Central memory CD8-positive, alpha-beta T cell (primary cell): ENCODE measurements at places on chromosomes 16 and 17.

DNA sequence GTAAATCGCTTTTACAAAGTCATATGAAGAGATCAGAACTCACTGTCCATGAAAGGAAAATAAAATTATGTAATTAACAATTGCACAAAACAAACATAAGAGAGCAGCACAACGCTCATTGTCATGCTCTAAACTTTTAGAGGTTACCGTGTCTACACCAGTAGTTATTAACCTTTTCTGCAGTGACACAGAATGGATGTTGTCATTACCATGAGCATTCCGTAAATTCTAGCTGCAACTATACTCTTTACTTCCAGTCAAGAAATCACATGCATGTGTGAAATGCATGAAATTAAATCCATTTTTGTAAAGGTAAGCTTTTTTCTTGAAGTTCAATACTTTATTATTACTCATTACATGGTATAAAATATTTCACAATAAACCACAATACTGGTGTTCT lies 38.2 kb downstream of the USP32 start:
- H3K4me3 ChIP-seq: no peak overlapping the region
- peaks cover 36% of the 10 kb centered on the region for H3K4me1 ChIP-seq
- no peak for DNase-seq
- H3K27ac ChIP-seq: no peak overlapping the region

DNA sequence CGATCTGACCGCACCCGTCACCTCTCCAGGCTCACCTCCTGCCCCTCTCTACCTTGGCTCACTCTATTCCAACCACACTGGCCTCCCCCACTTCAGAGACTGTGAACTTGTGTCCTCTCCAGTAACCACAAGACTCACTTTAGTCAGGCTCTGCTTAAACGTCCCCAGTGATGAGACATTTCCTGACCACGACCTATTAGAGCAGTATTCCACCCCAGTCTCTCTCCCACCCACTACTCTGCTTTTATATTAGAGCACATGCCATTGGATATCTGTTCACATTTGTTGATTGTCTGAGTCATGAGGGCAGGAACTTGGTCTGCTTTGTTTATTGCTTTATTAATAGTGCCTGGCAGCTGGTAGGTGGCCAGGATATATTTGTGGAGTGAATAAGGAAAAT lies 20.1 kb downstream of the COX11 start:
- DNase-seq: no peak
- no peak overlapping the region for H3K4me3 ChIP-seq
- peaks cover 42% of the 10 kb centered on the region for H3K27me3 ChIP-seq
- no peaks in the 10 kb centered on the region for H3K4me1 ChIP-seq

- peaks cover 94% of the 10 kb centered on the region for H3K4me1 ChIP-seq
- H3K36me3 ChIP-seq: peaks cover 31% of the 10 kb centered on the region
- no peaks in the 10 kb centered on the region for H3K27me3 ChIP-seq
- no peak for DNase-seq
- peak overlapping the region; percentile 74 for H3K4me3 ChIP-seq
These were observed 12.2 kb downstream of the PIK3R5 start for GRCh38 chr17:8953156-8953885.

GRCh38 chr16:14310519-14310991 lies 239.4 kb downstream of the MRTFB start:
- peaks cover 4% of the 10 kb centered on the region for H3K36me3 ChIP-seq
- no peak overlapping the region for H3K27ac ChIP-seq
- H3K4me3 ChIP-seq: no peak overlapping the region

- H3K4me3 ChIP-seq: no peak overlapping the region
- H3K4me1 ChIP-seq: peaks cover 17% of the 10 kb centered on the region
- no peaks in the 10 kb centered on the region for H3K36me3 ChIP-seq
- H3K27me3 ChIP-seq: no peaks in the 10 kb centered on the region
- DNase-seq: no peak
- H3K27ac ChIP-seq: no peak overlapping the region
These were observed 23.4 kb upstream of the LITAF start for GRCh38 chr16:11610121-11610505.

DNA sequence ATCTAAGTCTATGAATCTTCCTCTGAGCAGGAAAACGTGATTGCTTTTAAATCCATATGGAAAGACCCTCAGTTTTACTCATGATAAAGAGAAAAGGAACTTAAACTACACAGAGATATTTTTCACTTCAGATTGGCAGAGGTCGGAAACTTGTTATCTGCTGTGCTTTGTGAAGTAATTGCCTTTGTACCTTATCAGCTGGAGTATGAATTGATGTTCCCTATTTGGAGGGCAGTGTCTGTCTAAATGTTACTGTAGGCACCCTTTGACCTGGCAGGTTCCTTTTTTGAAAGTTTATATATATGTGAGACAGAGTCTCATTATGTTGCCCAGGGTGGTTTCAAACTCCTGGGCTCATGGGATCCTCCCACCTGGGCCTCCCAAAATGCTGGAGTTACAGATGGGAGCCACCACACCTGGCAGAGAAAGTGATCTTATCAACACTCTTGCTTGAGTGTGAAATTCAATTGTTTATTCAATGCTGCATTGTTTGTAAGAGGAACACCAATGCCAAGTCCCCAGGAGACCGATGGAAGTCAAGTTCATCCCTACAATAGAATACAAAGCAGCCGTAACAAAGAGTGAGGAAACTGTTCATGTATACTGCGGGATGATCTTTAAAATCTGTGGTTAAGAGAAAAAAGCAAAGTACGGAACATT lies 52.3 kb downstream of the ABCC1 start:
- DNase-seq: no peak
- no peak overlapping the region for H3K27ac ChIP-seq
- H3K27me3 ChIP-seq: no peaks in the 10 kb centered on the region
- H3K4me3 ChIP-seq: no peak overlapping the region
- peaks cover 10% of the 10 kb centered on the region for H3K36me3 ChIP-seq
- H3K4me1 ChIP-seq: peaks cover 13% of the 10 kb centered on the region

GRCh38 chr16:67179421-67180080 lies 4.2 kb downstream of the MATCAP1 start:
- no peak overlapping the region for H3K27ac ChIP-seq
- no peaks in the 10 kb centered on the region for H3K27me3 ChIP-seq
- H3K36me3 ChIP-seq: peaks cover 1% of the 10 kb centered on the region
- peaks cover 20% of the 10 kb centered on the region for H3K4me1 ChIP-seq

GRCh38 chr17:71252436-71252835 lies 868.4 kb upstream of the SOX9 start:
- no peak for DNase-seq
- no peak overlapping the region for H3K27ac ChIP-seq
- no peaks in the 10 kb centered on the region for H3K27me3 ChIP-seq
- no peak overlapping the region for H3K4me3 ChIP-seq
- no peaks in the 10 kb centered on the region for H3K4me1 ChIP-seq
- no peaks in the 10 kb centered on the region for H3K36me3 ChIP-seq

DNA sequence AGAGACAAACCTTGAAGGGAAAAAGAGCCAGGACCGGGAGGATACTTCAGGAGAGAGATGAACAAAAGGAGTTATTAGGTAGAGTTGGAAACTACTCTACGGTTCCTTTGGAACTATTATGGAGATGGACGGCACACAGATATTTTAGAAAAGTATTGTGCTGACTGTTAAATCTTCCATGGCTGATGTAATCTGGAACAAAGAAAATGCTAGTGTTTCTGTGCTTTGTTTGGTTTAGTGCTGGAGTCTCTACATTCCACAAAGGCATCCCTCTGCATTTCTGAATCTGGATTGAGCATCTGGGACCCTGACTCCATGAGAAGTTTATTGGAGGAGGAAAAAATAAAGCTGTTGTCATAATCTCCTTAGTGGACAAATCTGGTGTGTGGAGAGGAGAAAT lies 57.2 kb downstream of the RPGRIP1L start:
- no peak for DNase-seq
- no peaks in the 10 kb centered on the region for H3K36me3 ChIP-seq
- no peaks in the 10 kb centered on the region for H3K27me3 ChIP-seq
- no peak overlapping the region for H3K27ac ChIP-seq
- H3K4me3 ChIP-seq: no peak overlapping the region
- H3K4me1 ChIP-seq: no peaks in the 10 kb centered on the region

- DNase-seq: no peak
- H3K4me1 ChIP-seq: peaks cover 16% of the 10 kb centered on the region
- H3K4me3 ChIP-seq: no peak overlapping the region
- no peaks in the 10 kb centered on the region for H3K27me3 ChIP-seq
- H3K27ac ChIP-seq: no peak overlapping the region
- H3K36me3 ChIP-seq: peaks cover 19% of the 10 kb centered on the region
These were observed 3.7 kb downstream of the CCNF start for GRCh38 chr16:2432801-2433505.

GRCh38 chr17:17090642-17091103 lies 48.4 kb downstream of the MPRIP start:
- H3K4me3 ChIP-seq: no peak overlapping the region
- H3K27ac ChIP-seq: no peak overlapping the region
- H3K27me3 ChIP-seq: no peaks in the 10 kb centered on the region

DNA sequence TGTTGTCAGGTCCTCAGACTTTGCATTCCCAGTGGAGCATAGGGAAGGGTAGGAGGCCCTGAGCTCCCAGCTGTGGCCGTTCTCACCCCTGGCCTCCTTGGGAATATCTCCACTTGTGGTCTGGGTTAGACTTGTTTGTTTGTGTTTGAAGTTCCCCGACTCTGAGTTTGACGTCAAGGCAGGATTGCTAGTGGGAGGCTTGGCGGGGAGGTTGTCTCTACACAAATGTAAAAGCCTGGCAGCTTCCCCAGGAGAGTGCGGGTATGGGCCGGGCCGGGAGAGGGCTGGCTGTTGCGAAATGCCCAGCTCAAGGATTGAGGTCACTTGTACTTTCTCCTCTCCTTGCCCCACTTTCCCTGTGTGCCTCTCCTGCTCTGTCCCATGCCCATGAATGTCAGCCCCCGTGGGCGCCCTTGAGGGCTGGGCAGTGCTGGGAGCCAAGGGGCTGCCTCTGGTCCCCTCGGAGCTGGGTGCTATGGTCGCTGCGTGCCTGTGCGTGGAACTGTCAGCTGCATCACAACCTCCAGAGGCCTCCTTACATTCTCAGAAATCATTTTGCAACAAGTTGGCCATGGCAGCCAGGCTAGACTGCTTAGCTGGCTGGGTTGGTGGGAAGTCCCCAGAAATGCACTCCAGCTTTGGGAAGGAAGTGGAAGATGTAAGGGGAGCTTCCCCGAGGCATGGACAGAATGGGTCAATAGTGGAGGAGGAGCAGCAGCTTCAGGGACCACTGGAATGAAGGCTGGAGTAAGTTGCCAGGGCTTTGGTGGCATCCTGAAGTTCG lies 84.3 kb downstream of the KSR1 start:
- H3K4me1 ChIP-seq: peaks cover 63% of the 10 kb centered on the region
- DNase-seq: no peak
- H3K27ac ChIP-seq: peak overlapping the region; percentile 45

DNA sequence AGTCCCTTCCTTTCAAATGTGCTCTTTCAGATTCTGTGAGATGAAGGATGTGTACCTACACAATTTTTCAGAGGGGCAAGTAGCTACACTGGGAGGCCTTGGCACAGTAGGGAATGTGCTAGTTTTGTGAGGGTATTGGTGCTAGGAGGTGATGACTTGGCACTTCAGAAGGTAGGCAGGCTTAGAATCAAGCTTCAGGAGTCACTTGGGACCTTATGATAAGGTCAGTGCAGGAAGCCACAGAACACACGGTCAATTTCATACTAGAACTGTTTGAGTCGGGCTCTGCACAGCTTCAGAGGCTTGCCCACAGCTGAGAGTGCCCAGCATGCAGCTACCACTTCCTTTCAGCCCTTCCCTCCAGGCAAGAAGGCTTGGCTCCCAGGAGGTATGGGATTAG lies 6.1 kb downstream of the CMTM1 start:
- DNase-seq: no peak
- H3K36me3 ChIP-seq: peaks cover 4% of the 10 kb centered on the region
- H3K27me3 ChIP-seq: no peaks in the 10 kb centered on the region
- H3K4me1 ChIP-seq: peaks cover 13% of the 10 kb centered on the region
- no peak overlapping the region for H3K4me3 ChIP-seq

GRCh38 chr16:86700046-86700945 lies 121.9 kb downstream of the FOXL1 start:
- no peaks in the 10 kb centered on the region for H3K4me1 ChIP-seq
- no peak for DNase-seq
- H3K4me3 ChIP-seq: no peak overlapping the region
- peaks cover 1% of the 10 kb centered on the region for H3K36me3 ChIP-seq
- H3K27ac ChIP-seq: no peak overlapping the region
- H3K27me3 ChIP-seq: peaks cover 14% of the 10 kb centered on the region

GRCh38 chr17:34207572-34207971 lies 47.5 kb upstream of the CCL2 start:
- H3K27me3 ChIP-seq: peaks cover 40% of the 10 kb centered on the region
- no peak overlapping the region for H3K4me3 ChIP-seq
- H3K27ac ChIP-seq: no peak overlapping the region
- H3K36me3 ChIP-seq: peaks cover 2% of the 10 kb centered on the region
- H3K4me1 ChIP-seq: no peaks in the 10 kb centered on the region
- no peak for DNase-seq

DNA sequence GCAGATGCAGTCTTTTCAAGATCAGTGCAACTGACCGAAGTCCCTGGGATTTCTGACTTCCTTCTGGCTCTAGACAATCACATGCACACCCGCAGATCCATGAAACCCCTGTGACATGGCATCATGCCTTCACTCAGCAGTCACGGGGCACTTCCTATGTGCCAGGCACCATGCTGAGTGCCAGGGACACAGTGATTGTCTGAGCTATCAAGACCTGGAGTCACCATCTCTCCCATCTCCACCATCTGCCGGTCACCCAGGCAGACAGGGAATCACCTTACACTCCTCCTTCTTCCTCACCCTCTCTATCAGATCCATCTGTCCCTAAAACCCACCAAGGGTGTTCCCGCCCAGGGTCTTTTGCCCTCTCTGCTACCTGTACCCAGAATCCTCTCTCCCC lies 5.3 kb downstream of the BEAN1 start:
- no peak for DNase-seq
- H3K4me1 ChIP-seq: no peaks in the 10 kb centered on the region
- no peak overlapping the region for H3K27ac ChIP-seq
- H3K27me3 ChIP-seq: peaks cover 70% of the 10 kb centered on the region

DNA sequence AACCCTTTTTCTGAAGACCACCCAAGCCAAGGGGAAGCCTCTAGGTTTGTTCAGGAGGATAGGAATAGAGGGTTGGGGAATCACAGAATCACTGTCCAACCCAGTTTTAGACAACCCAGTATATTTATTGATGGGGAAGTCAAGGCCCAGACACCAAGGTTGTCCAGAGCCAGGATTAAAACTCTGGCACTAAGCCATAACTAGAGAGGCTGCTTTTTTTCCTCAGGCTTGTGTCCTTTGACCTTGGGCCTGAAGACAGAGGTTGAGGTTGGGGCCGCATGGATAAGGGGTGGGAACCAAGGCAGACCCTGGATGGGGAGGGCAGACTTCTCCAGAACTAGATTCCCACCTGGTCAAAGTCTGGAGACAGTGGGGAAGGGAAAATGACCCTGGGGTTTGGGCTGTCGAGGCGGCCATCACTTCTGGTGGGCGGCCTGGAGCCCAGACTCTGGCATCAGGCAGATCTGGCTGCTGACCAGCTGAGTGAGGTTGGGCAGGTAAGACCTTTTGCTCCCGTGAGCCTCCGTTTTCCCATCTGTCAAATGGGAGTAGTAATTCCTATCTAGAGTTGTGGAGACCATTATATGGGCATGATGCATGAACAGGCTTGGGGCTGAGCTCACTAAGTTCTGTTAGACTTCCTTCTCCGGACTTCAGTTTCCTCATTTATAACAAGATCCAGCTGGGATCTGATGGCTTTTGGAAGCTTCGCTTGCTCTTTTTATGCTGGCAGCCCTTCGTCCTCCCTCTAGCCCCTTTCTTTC lies 17.9 kb downstream of the IGFBP4 start:
- H3K27ac ChIP-seq: no peak overlapping the region
- H3K27me3 ChIP-seq: no peaks in the 10 kb centered on the region
- no peaks in the 10 kb centered on the region for H3K4me1 ChIP-seq
- no peak overlapping the region for H3K4me3 ChIP-seq
- no peaks in the 10 kb centered on the region for H3K36me3 ChIP-seq
